ENCODE measurements at places on chromosomes 5 and 9.

- no peak for DNase-seq
Measured at GRCh38 chr9:136233411-136233810, 12.2 kb downstream of the QSOX2 start.

DNA sequence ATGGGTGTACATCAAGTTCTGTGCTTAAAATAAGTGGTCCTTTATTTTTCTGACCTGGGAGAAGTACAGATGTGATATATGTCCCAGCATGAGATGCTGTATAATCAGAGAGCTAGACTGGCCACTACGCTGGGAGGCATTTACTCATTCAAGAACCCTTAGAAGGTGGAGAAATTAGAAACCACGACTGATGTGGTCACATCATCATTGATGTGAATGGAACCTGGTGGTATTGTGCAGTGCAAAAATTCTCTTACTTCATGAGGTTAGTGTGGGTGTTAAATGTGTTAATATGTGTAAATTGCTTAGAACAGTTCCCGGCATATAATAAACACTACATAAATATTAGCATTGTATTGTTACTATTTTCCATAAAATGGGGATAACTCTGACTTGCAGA is 69.5 kb upstream of the CKMT2 start:
- DNase-seq = no peak

DNA sequence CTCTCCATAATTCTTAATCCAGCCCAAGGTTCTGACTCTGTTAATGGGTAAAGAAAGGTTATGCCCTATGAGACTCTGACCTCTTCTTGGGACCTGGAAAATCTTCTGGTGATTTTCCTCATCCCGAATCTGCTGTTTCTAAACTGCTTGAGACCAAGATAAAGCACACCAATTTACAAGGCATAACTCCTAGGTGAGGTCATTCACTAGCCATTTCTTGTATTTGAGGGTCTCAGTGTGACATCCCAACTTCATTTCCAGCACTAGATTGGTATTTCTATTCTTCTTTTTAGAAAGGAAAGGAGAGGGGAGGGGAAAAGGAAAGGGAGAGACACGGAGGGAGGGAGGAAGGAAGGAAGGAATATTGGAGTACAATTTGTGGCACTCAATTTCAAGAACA is 51.6 kb downstream of the SLC1A1 start:
- DNase-seq = no peak

- no peak for DNase-seq
Measured at GRCh38 chr5:14712131-14712530, 47.6 kb downstream of the OTULIN start.

DNA sequence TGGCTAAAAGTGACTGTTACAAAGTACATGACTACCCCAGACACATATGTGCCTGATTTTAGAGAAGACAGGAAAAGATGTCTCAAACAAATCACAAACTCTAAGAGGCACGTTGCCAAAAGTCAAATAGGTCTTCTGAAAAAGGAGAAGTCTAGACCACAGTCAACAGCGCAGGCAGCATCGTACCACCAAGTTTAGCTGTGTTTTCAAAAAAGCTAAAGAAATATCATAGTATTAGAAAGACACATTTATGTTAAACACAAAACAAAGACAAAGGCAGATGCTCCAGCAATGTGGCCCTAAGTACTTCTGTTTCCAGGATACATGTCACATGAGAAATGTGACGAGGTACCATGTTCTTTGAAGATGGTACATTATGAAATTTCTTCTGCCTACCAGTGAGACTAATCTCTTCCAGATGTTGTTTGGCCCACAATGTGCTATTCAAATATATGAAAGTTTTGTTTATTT is 43.5 kb downstream of the LPAR1 start:
- no peak for DNase-seq

DNA sequence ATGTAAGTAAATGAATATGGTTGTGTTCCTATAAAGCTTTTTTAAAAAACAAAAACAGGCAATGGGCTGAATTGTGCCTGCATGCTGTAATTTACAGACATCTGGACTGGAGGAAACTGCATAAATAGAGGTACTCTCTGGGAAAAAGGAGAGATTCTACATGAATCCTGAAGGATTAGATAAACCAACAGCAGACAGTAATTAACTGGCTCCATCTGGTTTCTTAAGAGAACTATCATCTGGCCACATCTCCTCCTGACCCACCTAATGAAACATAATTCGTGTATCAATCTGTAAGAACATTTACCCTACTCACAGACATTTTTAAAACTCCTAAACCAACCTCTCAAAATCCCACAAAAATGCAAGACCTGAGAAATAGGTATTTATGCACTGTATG is 528.1 kb upstream of the ST8SIA4 start:
- no peak for DNase-seq

DNA sequence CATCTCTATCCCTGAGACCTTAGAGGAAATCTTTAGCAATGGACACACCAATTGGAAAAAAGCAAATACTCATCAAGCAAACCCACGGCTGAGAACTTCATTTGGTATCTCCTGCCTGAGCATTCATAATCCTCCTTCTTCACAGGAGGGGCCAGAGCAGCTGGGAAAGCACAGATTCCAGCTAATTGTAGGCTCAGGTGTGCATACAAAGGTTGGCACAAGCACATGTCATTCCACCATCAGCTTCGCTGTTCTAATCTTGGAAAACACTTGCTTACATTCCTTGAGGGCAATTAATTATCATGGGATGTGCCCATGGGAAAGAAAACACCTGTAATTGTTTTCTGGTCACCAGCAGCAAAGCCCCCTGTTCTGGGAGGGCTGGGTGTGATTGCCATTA is 376.6 kb downstream of the SPOCK1 start:
- peak; percentile 44 for DNase-seq

GRCh38 chr5:145946112-145946861 is 9.9 kb downstream of the SH3RF2 start:
- no peak for DNase-seq

DNA sequence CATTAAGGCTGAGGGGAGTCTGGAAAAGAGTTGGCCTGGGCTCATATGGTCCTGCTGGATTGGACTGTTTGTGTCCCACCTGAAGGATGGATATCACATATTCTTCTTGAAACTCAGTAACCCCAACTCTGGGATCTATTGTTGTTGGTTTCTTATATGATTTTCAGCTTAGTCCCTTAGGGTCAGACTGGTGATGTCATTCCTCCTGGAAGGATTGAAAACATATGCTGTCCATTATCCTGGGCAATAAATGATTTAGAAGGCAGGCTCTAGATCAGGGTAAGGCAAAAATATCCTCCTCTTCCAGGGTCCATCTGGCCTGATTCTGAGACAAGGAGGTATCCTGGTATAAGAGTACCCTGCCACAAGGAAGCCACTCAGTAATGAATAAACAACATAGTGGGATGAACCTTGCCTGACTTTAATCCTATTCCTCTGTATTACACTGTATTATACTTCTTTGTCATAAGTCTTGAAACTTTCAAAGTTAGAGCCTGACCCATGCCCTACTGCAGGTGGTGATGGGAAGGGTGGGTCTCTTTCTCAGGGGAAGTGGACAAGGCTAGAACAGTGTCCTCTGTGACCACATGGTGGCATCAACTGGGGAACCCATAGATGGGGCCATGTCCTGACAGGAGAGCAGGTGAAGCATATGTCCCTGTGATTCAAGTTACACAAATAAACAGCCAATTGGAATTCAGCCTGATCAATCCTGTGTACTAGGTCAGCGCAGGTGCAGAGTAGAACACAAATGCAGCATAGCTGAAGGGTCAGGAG is 454.4 kb upstream of the TRPC7 start:
- DNase-seq = peak; percentile 25

All from SHP77 (cell line).